ENCODE measurements at places on chromosomes 6 and 20. TPM values are rescaled to one million over a fixed set of nuclear protein-coding genes. Genes with fewer than 3 reads are reported as not detected.

DNA sequence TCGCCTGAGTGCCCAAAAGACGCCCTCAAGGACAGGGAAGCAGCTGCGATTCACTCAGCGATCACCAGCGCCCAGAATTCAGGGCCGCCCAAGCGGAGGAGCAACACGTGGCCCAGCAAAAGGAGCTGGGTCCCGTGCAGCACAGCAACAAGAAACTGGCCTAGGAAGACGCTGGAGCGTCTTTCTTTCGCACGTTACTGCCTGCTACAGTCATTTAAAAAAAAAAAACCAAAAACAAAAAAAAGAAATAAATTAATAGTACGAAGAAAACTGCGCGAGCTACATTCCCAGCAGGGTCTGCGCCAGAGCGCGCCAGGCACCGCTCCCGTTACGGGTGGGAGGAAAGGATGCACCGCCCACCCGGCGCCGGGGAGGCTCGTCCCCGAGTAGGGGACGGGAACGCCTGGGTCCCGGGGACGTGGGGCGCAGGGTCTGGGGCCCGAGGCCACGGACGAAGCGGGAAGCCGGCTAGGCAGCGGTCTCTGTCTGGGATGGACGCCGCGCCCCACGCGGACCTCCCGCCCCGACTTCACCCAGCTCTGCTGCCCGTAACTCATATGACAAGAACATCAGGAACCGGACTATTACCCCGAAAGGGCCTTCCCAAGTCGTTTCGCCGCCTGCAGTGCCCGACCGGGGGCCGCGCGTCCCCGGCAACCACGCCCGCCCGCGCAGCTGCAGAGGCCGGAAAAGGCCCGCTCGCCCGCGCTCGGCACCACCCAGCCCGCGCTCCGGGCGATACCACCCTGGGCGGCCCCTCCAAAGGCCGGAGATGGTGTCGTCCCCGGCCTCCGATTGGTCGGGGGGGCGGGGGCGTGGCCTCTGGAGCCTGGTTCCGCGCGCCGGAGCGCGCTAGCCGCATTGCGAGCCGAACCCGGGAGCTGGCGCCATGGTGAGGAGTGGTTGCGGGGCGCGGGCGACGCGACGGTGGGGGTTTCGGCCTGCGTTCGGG is at the start of gene NOP56:
Gene NOP56 (plus strand): TSS at position 861 of the 952 bp plus-strand sequence. CDS start 29 bp downstream, at position 890.
- H3K27ac ChIP-seq = peak within 1 kb of the TSS; percentile 69
- DNase-seq = peak; percentile 92
- H3K36me3 ChIP-seq = peaks cover 29% of the 10 kb centered on the region
- peak within 1 kb of the TSS; percentile 91 for H3K4me3 ChIP-seq
- H3K4me1 ChIP-seq = no peaks in the 10 kb centered on the region

DNA sequence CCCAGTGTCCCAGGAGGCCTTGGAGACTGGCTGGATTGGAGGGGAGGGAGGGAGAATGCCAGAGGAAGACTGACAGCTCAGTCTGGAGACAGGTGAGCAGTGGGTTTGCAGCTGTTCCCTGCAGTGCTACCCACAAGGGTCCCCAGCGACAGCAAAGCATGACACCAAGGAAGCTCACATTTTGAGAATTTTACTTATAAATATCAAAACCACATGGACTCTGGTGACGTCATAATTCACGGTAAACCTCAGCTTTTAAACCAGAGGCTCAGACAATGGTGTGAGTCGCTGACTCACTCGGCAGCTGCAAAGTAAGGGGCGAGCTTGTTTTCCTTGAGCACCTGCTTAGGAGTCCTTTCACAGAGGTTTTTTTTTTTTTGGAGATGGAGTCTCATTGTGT is 65.2 kb downstream of the THBS2 start:
- H3K4me1 ChIP-seq = no peaks in the 10 kb centered on the region
- H3K36me3 ChIP-seq = no peaks in the 10 kb centered on the region
- H3K27me3 ChIP-seq = no peaks in the 10 kb centered on the region
- no peak for DNase-seq
- H3K4me3 ChIP-seq = no peak overlapping the region
- H3K27ac ChIP-seq = no peak overlapping the region

Gene BPI
- not detected for total RNA-seq

DNA sequence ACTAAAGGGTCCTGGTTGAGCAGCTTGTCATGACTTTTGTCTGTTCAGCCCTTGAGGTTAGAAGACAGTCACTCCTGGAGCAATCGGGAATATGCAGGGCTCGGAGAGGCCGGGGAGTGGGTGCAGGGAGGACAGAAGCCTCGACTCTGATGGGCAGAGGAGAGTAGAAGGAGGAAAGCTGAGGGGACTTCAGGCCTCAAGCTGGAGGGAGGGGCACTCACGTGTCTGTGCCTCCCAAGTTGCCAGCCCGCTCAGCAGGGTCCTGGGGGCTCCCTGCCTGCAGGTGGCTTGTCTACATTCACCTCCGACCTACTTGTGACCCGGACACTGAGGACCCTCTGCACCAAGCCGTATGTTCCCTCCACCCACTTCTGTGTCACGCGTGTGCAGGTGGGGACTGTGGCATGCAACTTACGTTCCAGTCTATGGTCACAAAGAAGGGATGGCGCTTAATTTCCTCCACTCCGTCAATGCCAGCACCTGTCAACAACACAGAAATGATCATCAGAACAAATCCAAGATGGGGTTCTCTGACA is 86.8 kb upstream of the MPC1 start:
- H3K27ac ChIP-seq = no peak overlapping the region
- no peaks in the 10 kb centered on the region for H3K36me3 ChIP-seq
- no peak overlapping the region for H3K4me3 ChIP-seq
- no peaks in the 10 kb centered on the region for H3K27me3 ChIP-seq
- DNase-seq = no peak

DNA sequence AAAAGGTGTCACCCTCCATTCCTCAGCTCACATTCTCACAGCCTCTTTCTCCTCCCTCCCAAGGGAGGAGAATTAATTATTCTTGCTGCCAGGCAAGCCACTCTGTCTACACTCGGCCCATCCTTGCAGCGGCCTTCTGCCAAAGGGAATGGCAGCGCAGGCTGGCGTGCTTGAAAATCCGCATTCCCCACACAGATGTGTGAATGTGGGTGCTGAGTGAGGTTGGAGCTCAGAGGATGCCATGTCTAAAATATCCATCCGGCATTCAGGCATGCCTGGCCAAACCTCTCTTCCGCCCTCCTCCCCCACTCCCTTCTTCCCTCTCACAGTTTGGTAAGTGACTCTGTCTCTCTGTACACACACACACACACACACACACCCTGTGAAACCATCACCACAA is 27.7 kb downstream of the PNPLA1 start:
- H3K4me3 ChIP-seq = no peak overlapping the region
- no peak for DNase-seq
- H3K27me3 ChIP-seq = no peaks in the 10 kb centered on the region
- H3K36me3 ChIP-seq = no peaks in the 10 kb centered on the region
- no peaks in the 10 kb centered on the region for H3K4me1 ChIP-seq

- no peaks in the 10 kb centered on the region for H3K4me1 ChIP-seq
- no peak overlapping the region for H3K4me3 ChIP-seq
- H3K27ac ChIP-seq = no peak overlapping the region
- no peaks in the 10 kb centered on the region for H3K27me3 ChIP-seq
- DNase-seq = no peak
These were observed 77.6 kb upstream of the SASH1 start for GRCh38 chr6:148265054-148265453.

Gene ZFP57
- total RNA-seq = 0.31 TPM

DNA sequence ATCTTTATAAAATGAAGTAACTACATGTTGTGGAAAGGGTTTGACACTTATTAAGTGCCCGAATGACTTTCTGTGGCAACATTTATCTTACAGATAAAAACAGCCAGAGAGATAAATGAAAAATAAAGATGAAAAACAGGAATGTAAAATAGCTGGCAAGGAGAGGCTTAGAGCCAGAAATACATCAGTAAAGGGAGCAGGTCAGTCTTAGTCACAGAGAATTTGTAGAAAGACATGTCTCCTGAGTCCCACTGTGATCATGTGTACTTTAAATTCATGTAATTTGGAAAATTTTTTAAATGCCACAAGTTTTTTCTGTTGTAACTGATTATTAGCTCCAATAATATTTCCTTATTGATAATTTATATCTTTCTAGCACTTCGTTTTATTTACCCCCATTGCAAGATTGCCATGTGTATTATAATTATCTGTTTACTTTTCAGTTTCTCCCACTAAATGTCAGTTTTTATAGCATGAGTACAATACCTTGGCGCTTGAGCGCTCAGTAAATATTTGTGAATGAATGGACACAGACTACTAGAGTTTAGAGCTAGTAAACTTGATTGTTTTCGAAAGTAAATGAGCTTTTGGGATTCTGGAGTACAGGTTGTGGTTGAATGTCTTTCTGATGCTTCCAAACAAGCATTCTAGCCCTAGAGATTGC is 15.2 kb downstream of the TAB2 start:
- no peaks in the 10 kb centered on the region for H3K27me3 ChIP-seq
- no peak for DNase-seq
- no peaks in the 10 kb centered on the region for H3K36me3 ChIP-seq
- H3K4me3 ChIP-seq = no peak overlapping the region
- H3K27ac ChIP-seq = no peak overlapping the region

Gene KCNQ2
- not detected for total RNA-seq

Gene SUPT3H
- 1.8 TPM for total RNA-seq

DNA sequence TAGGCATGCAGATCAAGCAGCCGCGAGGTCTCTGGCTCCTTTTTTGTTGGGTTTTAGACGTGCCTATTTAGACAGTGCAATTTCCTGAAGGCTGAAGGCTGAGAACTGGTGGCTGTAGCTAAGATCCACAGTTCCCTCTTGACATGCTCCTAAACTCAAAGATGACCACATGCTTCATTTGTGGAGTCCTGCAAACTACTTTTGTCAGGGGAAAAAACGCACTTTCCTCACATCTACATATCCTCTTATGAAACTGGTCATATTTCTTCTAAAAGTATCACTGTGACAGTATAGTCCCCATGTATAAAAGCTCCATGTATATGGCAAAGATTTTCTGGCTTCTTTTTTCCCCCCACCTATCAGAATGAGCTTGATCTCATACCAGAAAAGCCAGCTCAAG is 30.7 kb downstream of the LYRM4 start:
- H3K4me3 ChIP-seq = no peak overlapping the region
- no peaks in the 10 kb centered on the region for H3K4me1 ChIP-seq
- H3K36me3 ChIP-seq = no peaks in the 10 kb centered on the region
- no peak overlapping the region for H3K27ac ChIP-seq
